Prostate gland (tissue), 2 donors: ENCODE measurements at places on chromosomes 4 and X.

- peak; percentile 34 for DNase-seq
These were observed 57.6 kb downstream of the PROM1 start for GRCh38 chr4:16026160-16026761.

- DNase-seq: no peak
These were observed 442.9 kb upstream of the BOD1L1 start for GRCh38 chr4:14070289-14070880.

- DNase-seq: no peak
These were observed 136.5 kb downstream of the SH3KBP1 start for GRCh38 chrX:19750783-19751467.

GRCh38 chr4:56613101-56613862 lies 67.8 kb downstream of the HOPX start:
- peak; percentile 26 for DNase-seq

GRCh38 chrX:57453901-57454300 lies 137.9 kb upstream of the ZXDB start:
- DNase-seq: no peak

- DNase-seq: no peak
These were observed 101.4 kb downstream of the C4orf51 start for GRCh38 chr4:145781351-145781750.

- peak; percentile 83 for DNase-seq
These were observed at the start of gene MID2 for GRCh38 chrX:107825698-107826237. Gene MID2, plus strand, starts transcription at chrX:107825866. Its CDS starts 561 bp downstream, at chrX:107826427.

- DNase-seq: no peak
These were observed 9.4 kb downstream of the FHIP1A start for GRCh38 chr4:151418385-151418784.

DNA sequence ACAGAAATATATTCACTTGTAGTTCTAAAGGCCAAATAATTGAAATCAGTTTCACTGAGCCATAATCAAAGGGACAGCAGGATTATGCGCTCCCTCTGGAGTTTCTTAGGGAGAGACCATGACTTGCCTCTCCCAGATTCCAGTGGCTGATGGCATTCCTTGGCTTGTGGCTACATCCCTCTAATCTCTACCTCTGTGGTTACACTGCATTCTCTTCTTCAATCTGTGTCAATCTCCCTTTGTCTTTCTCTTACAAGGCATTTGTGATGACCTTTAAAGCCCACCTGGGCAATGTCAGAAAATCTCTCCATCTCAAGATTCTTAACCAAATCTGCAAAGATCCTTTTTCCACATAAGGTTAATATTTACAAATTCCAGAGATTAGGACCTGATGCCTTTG lies 260.2 kb downstream of the UNC5C start:
- DNase-seq: no peak

DNA sequence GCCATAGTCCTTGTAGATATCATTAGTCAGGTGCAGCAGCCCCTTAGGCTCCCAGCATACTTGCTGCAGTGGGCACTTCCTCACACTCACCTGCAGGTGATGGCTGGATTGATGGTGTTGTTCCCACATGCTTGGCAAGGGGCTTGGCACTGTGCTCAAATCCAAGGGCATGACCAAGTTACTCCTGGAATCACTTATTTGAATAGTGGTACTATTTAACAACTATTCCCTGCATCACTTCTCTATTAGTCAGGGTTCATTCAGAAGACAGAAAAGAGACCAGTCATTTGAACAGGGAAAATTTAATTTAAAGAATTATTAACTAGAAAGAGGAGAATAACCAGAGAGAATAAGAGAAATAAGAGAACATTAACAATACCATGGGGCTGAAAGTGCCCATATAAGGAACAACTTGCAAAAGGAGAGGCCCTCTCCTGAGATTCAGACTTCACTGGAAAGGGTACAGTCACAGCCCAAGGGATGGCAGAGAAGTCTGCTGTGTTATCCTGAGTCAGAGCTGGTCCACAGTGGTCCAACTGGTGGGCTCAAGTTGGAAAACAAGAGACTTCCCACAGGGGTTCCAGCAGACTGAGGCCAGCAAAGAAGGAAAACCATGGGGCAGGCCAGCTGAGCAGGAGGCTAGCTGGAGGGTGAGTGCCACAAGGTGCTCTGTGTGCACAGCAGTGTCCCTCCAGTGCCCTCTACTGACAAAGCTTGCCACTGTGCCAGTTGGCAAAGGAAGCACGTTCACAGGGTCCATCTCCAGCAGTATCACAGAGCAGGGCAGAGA lies 9.8 kb downstream of the SPP1 start:
- DNase-seq: no peak

DNA sequence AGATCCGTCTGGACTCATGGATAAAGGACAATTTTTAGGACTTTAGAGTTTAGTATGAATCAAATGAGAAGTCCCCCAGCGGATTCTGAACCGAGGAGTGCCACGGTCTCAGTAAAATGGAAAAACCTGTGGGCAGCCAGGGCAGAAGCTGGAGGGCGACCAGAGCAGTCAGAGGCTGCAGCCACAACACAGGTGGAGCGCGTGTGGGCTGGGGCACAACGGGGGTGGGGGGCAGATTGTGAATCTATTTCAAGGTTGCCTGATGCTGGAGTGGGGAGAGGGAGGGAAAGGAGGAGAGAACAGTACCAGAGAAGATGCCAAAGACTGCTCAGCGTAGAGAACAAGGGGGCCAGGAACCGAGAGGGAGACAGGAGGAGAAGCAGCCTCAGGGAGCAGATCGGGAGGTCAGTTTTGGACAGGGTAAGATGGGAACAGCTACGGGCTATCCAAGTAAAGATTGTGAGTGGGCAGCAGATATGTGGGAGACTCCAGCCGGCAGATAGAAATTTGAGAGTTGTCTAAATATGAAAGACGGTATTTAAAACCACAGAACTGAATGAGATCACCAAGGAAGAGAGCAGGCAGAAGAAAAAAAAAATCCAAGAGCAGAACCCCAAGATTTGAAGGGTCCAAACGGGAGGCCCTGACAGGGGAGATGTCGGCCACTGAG lies 9.5 kb downstream of the FAT1 start:
- DNase-seq: no peak

DNA sequence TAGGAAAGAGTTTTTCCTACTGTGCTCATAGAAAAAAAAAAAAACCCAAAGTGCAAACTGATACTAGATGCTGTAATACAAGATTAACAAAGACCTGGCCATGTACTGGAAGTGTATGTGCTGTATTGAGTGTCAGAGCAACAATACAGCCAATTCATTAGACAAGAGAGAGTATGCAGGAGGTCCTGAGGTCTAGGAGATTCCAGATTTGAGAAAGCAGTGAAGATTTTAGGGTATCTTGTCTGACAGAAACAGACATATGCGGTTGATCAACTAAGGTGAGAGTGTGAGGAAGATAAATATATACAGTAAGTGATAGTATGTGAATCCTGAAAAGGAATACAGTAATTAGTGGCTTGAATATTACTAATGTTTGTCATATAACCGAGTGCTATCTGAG lies 3.0 kb downstream of the GPR174 start:
- DNase-seq: no peak

- no peak for DNase-seq
These were observed 33.3 kb upstream of the H2AZ1 start for GRCh38 chr4:99983289-99983943.

- no peak for DNase-seq
These were observed 10.3 kb downstream of the ATP5ME start for GRCh38 chr4:663438-664428.

GRCh38 chr4:148827781-148828180 lies 385.6 kb upstream of the NR3C2 start:
- DNase-seq: no peak

DNA sequence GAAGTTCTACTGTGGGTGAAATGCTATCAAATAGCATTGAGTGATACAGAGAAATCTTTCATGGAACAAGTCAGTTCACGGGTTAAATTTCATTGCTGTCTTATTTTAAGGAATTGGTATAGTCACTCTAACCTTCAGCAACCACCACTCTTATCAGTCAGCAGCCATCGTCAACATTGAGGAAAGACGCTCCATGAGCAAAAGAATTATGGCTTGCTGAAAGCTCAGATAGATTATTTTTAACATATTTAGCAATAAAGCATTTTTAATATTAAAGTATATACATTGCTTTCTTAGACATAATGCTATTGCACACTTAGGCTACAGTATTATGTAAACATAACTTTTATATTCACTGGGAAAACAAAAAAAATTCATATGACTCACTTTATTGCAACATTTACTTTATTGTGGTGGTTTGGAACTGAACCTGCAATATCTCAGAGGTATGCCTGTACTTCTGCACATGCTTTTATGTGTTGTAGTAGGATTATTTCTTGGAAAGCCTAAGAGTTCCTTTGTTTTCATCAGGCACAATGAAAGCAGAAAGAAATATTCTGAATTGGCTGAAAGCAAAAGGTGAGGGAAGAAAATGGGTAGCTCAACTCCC lies 586.7 kb downstream of the GBA3 start:
- DNase-seq: no peak

DNA sequence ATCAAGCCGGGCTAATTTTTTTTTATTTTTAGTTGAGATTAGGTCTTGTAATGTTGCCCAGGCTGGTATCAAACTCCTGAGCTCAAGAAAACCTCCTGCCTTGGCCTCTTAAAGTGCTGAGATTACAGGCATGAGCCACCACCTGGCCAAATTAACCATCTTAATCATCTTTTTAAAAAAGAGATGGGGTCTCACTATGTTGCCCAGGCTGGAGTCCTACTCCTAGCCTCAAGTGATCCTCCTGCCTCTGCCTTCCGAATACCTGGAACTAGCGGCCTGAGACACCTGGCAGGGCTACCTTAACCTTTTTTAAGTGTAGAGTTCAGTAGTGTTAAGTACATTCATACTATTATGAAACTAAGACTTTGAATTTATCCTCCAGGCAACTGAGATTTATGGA lies 1.7 kb upstream of the RPS3A start:
- no peak for DNase-seq

GRCh38 chrX:43508694-43509093 lies 147.4 kb upstream of the MAOA start:
- DNase-seq: no peak
